ENCODE measurements at places on chromosomes 12 and 14.

DNA sequence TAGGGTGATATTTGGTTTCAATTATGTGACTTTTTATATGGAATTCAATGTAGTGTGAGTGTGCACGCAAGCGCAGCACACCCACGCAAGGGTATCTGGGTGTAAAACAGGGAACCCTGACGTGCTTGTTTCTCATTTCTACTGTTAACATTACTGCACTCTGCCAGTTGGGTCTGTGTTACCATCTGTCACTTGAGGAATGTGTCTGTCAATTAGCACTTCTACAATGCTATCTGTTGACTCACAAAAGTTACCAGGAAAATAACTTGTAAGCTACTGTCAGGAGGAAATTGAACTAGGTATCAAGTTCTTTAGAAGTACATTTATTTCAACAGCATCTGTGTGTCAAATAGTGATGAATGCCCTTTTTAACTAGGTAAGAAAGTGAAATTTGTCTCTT, 695.5 kb upstream of the LRFN5 start:
- no peak for DNase-seq

DNA sequence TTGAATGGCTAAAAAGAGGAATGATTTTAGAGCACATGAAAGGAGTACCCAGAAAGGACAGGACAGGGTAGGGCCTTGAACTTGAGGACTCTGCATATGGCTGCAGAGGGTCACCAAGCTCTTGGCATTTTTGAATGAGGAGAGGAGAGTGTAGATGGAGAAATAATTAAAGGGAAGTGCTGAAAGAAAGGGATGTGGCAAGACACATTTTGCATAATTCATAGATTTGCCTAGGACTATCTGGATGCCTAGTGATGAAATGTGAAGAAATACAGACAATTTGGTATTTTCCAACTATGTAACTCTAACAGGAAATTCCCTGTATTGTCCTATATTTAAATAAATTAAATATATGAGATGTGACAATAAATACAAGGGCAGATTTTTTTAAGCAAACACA, 27.5 kb upstream of the MDM1 start:
- DNase-seq = peak; percentile 62

GRCh38 chr12:57237596-57237931, 8.1 kb downstream of the SHMT2 start:
- DNase-seq = no peak

GRCh38 chr12:119911182-119911581, 34.1 kb upstream of the CIT start:
- DNase-seq = no peak

DNA sequence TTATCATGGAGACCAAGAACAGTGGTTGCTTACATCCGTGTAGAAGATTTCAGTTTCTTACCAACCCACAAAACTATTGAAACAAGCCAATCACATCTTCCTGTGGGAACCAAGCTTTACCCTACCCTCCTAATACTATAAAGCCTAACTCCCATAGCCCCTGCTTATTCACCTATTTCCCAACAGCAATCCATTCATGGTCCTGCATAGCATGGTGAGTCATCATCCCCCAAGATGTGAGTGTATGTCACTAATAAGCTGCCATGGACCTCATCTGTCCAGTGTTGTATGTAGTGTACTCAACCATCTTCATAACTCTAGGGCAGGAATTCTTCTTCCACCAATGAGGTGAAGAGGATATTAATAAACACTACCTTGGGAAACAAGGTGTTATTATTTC, 1620.4 kb upstream of the FLRT2 start:
- no peak for DNase-seq

- DNase-seq = no peak
These were observed 14.8 kb downstream of the PPP2R5C start for GRCh38 chr14:101776344-101776743.

- DNase-seq = peak; percentile 45
These were observed 21.9 kb upstream of the KLC1 start for GRCh38 chr14:103606963-103607668.

- no peak for DNase-seq
These were observed 337.7 kb downstream of the C12orf75 start for GRCh38 chr12:105667973-105668743.

GRCh38 chr14:77618381-77618970, 2.0 kb upstream of the SPTLC2 start:
- DNase-seq = no peak

GRCh38 chr12:113174461-113175384, 10.6 kb downstream of the DDX54 start:
- no peak for DNase-seq

- DNase-seq = no peak
These were observed 377 bp downstream of the CCNT1 start for GRCh38 chr12:48716168-48716492.

DNA sequence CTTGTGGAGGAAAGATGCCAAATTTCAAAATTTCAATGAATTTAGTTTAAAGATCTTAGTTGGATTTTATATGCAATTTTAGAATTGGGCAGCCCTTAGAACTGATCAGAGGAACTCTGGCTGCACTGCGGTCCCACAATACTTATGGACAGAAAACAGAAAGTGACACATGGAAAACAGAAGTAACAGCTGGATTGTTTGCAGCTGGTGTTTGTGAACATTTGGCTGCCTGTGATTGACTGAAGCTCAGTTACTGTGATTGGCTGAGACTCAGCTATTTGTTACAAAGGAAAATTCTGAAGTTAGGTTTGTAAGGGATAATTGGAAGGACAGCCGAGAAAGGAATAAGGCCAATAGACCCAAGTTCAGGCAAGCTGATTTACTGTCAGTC, 10.0 kb upstream of the KRT86 start:
- no peak for DNase-seq

GRCh38 chr12:62299617-62300016, 39.4 kb downstream of the USP15 start:
- no peak for DNase-seq

GRCh38 chr12:91786499-91787272, 359.0 kb downstream of the BTG1 start:
- no peak for DNase-seq

- no peak for DNase-seq
These were observed 251.4 kb upstream of the ATXN7L3B start for GRCh38 chr12:74286254-74286653.

DNA sequence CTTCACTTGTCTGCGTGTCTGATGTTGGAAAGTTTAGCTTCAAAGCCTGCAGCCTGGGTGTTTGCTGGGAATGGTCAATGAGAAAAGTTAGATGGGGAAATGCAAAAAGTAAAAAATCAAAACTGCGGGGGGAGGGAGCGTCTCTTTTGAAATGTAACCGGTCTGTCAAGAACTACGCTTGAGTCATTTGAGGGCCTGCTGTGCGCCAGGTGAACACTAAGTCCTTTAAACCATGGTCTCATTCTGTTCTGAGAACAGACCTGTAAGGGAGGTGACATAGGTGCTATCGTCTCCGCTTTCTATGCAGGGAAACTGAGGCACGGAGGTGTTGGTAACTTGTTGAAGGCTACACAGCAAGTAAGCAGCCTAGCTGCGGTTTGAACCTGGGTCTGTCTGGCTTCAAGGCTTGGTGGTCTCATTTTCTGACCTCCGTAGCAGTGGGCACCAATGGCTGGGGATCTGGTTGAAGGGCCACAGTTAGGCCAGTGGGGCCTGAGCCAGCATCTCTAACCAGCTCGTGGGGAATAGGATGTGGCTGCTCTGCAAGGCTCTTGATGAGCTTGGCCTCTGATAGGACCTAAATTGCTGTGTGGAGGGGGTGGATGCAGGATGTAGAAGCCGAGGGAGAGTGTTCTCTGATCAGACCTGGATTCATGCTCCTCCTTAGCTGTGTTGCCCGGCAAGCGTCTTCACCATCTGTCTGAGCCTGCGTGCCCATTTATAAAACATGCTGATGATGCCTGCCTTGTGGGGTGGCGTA, 41.5 kb downstream of the KCTD10 start:
- DNase-seq = no peak

DNA sequence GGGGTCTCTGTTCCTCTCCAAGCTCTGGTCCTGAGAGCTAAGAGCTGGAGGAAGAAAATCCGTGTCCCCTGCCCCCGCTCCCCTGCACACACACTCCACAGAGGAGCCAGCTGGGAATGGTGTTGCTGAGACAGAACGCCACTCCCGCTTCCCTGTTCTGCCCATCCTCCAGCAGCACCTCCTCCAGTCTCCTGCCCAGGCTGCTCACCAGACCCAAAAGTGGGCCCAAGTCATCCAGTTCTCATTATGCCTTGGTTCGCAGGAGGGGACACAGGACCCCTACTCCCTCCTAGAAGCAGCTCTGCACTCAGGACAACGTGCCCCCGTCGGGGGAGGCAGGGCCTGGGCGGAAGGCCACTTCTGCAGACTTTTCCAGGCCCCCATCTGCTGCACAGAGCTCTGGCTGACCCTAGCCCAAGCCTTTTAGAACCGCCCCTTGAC, 830 bp upstream of the TRMT61A start:
- DNase-seq = no peak

DNA sequence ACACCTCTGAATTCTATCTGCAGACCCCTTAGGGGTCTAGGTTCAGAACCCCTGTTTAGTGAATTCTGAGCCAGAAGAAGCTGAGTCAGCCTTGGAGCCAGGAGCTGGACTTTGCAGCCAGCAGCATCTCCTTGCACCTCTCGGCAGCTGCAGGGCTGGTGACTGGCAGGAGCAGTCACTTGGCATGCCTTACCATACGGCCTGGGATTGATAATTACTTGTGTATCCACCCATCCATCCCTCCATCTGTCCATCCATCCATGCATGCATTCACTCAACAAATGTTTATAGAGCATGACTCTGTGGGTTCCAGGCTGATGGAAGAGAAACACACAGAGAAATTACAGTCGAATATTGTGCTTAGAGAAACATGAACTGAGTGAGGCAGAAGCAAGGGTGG, 67.5 kb upstream of the PRIMA1 start:
- DNase-seq = no peak

GRCh38 chr14:81193924-81194633, 26.7 kb downstream of the GTF2A1 start:
- DNase-seq = no peak

DNA sequence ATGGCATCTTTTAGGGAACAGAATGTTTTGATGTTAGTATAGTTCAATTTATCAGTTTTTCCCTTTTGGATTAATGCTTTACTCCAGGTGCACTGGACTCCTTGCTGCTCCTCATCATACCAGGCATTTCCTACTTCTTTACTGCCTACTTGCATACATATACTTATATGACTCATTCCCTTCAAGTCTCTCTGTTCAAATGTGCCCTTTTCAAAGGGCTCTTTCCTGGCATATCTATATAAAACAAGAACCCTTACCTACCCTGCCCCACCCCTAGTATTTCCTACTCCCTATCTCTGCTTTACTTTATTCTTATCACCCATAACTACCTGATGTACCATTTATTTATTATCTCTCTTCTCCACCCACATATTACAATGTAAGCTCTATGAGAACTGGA, 90.6 kb downstream of the CAPZA3 start:
- DNase-seq = no peak

GRCh38 chr12:12723681-12724420, 6.7 kb downstream of the CDKN1B start:
- no peak for DNase-seq

- DNase-seq = no peak
These were observed 408.5 kb upstream of the DCN start for GRCh38 chr12:91590966-91591638.

DNA sequence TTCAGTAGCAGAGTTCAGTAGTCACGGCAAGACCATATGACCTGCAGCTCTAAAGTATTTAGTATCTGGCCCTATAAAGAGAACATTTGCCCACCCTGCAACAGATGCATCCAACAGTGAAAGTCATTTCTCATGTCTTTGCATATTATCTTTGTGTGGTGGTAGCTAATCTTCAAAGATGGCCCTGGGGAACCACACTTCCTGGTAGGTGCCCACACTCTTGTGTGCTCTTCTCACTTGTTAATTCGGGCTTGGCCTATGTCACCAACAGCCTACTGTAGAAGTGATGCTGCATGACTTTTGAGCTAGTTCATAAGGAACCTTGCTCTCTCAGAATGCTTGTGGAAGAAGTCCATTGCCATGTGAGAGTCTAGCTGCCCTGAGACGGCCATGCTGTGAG, 85.6 kb downstream of the MAP1LC3B2 start:
- DNase-seq = no peak

- DNase-seq = no peak
These were observed 192.4 kb upstream of the SLC16A7 start for GRCh38 chr12:59403259-59403932.

- DNase-seq = no peak
These were observed 2.0 kb downstream of the AQP6 start for GRCh38 chr12:49974677-49975317.

- no peak for DNase-seq
These were observed 2.7 kb upstream of the SMIM41 start for GRCh38 chr12:52076811-52077210.

DNA sequence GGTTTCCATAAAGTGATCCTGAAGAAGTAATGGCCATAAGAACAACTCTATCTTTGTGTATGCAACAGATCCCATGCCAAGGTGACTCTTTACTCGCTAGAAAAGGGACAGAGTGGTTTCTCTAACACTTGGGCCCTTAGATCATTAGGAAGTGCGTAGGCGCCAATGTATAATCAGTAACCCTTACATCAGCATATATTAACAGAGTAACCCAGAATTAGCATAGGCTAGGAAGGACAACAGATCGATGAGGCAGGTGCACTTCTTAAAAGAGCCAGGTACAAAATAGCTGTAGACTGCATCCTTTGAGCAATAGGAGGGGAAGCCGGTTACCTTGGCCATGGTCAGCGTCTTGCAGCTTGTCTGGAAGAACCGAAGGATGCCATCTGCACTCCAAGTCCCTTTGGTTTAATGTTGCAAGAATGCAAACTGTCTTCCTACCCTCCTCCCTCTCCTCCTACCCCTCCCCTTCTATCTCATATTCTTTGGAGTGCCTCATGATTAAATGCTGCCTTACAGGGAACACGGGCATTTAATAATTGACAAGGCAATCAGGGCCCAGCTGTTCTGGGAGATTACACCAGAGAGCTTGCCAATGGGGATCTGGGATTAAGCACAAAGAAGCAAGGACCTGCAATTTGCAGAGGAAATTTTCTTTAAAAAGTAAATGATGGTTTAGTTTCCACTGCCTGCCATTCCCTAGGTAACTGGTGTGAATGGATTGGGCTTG, 8.0 kb downstream of the GSG1 start:
- no peak for DNase-seq

DNA sequence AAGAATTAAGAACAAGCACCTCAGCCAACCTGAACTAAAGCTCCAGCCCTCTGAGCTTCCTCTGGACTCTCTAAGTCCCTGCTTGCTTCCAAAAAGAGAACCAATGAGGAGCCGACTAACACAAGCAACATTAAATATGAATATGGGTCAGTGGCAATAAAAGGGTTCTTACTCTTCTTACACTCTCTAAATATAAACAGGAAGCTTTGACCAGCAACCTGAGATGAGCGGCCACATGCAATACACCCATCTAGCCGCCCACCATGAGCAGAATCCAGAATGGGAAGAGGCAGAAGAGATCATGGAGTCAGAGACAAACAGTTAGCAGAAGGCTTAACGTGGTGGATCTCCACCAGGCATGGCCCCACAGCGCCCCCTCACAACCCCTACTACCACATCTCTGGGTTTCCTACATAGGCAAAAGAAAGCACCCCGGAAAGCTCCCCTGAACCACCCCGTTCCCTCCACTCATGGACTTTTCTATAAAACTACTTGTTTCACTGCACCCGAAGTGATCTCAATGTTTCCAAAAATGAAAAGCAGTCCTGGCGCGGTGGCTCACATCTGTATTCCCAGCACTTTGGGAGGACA, 59.4 kb downstream of the TTC7B start:
- DNase-seq = no peak
